Astrocyte (in vitro differentiated cells and primary cell): ENCODE measurements at places on chromosomes 11 and 22. TPM values are rescaled to one million over a fixed set of nuclear protein-coding genes. Genes with fewer than 3 reads are reported as not detected.

Gene INPP5J
- total RNA-seq = 3.0 and 3.3 TPM in 2 replicates

Gene ART5
- 4.1 and 8.3 TPM in 2 replicates for total RNA-seq

Gene TRIM66
- 7.3 and 8.8 TPM in 2 replicates for total RNA-seq

Gene PGGHG
- 22.9 and 25.1 TPM in 2 replicates for total RNA-seq

Gene TRPC6
- total RNA-seq = 0.07 and 0.17 TPM in 2 replicates

Gene CDC45
- 1.3 and 2.1 TPM in 2 replicates for total RNA-seq

Gene PDGFD
- 2.1 and 2.6 TPM in 2 replicates for total RNA-seq

- no peak for DNase-seq
- H3K36me3 ChIP-seq = peaks cover 14% of the 10 kb centered on the region
- no peaks in the 10 kb centered on the region for H3K27me3 ChIP-seq
- no peak overlapping the region for H3K4me3 ChIP-seq
- no peak overlapping the region for H3K27ac ChIP-seq
Observed at GRCh38 chr22:17096071-17096470, 11.3 kb downstream of the IL17RA start.

DNA sequence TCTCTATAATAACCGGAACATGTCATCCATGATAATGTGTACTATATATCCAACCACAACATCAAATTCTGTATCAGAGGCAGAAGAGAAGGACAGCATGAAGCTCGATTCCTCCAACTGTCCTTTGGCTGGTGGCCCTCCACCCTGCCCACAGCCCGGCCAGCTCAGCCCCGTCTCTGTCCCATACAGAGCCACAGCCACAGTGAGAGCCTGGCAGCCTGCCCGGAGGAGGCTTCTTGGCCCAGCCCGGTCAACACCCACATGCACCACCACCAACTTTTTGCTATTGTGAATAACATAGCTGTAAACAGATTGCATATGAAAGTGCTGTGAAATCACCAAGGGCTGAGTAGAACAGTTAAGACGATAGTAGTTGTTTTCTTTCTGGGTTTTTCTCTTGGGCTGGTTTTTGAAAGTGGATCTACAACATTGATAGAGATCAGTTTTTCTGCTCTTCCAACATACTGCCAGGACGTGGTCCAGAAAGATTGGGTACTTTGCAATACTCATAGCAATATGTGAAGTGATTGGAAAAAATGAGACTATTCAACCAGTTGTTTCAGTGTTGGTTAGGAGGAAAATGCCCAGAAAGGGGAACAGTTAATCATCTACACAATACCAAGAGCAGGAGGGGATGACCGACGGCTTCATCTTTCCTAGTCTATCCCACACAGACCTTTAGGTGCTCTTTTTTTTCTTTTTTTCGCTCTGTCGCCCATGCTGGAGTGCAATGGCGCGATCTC is 6.9 kb upstream of the TUBA8 start:
- H3K36me3 ChIP-seq = no peaks in the 10 kb centered on the region
- H3K4me1 ChIP-seq = peaks cover 3% of the 10 kb centered on the region
- no peak overlapping the region for H3K4me3 ChIP-seq
- H3K27ac ChIP-seq = no peak overlapping the region

GRCh38 chr11:120056301-120057027 is 81.4 kb downstream of the TRIM29 start:
- H3K36me3 ChIP-seq = no peaks in the 10 kb centered on the region
- no peak overlapping the region for H3K27ac ChIP-seq
- no peak overlapping the region for H3K4me3 ChIP-seq

- H3K27ac ChIP-seq = no peak overlapping the region
- no peaks in the 10 kb centered on the region for H3K27me3 ChIP-seq
- H3K4me3 ChIP-seq = no peak overlapping the region
- DNase-seq = peak; percentile 5
Observed at GRCh38 chr11:20647976-20648565, 21.3 kb upstream of the NELL1 start.

- H3K4me3 ChIP-seq = no peak overlapping the region
- DNase-seq = no peak
- H3K27me3 ChIP-seq = no peaks in the 10 kb centered on the region
- no peaks in the 10 kb centered on the region for H3K36me3 ChIP-seq
- H3K27ac ChIP-seq = no peak overlapping the region
Observed at GRCh38 chr22:28002181-28002700, 83.2 kb upstream of the PITPNB start.

GRCh38 chr11:72618803-72619202 is 55.4 kb downstream of the PDE2A start:
- H3K4me3 ChIP-seq = no peak overlapping the region
- no peaks in the 10 kb centered on the region for H3K4me1 ChIP-seq
- H3K36me3 ChIP-seq = no peaks in the 10 kb centered on the region
- H3K27me3 ChIP-seq = peaks cover 26% of the 10 kb centered on the region
- no peak overlapping the region for H3K27ac ChIP-seq

DNA sequence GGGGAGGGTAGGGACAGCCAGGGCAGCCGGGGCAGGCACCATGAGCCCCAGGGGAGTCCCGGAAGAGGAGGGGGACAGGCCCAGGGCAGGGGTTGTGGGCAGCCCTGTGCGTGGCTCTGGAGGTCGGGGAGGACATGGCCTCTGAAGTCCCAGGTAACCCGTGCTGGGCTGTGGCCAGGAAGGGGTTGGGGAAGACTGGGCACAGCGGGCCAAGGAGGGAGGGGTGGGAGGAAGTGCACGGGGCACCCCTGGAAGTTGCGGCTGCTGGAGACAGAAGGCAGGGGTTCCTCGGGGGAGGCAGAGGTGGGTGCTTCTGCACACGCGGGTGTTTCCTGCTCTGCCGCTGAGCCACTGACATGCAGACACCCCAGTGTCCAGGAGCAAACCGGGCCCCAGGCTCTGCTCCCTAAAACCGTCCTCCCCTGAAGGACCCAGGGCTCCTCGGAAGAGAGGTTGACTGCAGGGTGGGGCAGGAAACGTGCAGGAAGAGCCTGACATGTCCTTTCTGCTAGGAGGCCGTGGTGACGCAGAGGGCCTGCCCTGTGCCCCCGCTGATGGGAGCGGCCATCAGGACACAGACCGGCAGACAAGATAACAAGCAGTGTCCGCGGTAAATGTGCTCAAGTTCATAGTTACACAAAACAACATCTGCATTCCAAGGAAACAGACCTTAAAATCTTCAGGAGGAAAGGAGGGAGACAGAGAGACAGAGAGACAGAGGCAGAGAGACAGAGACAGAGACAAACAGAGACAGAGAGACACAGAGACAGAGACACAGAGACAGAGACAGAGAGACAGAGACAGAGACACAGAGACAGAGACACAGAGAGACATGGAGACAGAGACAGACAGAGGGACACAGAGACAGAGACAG is 5.7 kb downstream of the TNNI2 start:
- no peaks in the 10 kb centered on the region for H3K36me3 ChIP-seq
- H3K4me3 ChIP-seq = no peak overlapping the region
- DNase-seq = no peak
- H3K27ac ChIP-seq = no peak overlapping the region
- peaks cover 3% of the 10 kb centered on the region for H3K4me1 ChIP-seq
- H3K27me3 ChIP-seq = peaks cover 6% of the 10 kb centered on the region

DNA sequence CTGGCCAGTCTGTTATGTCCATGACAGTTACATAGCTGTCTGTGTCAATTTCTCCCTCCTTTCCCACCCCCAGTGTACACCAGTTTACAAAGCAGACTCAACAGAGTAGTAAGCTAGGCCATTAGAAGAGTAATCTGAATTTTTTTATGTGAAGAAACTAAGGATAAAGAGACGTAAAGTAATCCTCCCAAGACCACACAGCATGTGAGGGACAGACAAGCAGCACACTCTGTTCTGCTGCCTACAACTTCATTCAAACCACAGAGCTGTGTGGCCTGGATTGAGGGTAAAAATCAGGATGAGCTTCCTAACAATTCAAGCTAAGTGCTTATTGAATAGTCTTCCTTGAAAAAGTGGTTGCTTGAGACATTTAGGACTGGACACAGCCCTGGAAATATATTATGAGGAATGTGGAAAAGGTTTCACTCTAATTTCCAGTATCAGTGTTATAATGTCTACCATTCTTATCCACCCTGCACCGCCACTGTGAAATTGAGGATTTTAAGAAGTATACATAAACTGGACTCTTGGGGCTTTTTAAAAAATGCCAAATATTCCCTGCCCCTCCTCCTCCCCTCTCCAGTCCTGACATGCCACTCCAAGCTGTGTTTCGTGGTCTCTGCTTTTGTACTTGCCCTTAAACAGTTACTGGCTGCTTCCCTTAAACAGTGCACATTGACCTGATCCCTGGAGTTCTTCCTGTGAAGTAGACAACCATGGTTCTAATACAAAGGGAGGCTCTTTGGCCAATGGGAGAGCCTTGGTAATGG is 40.9 kb downstream of the EXT2 start:
- peak; percentile 16 for DNase-seq
- H3K36me3 ChIP-seq = no peaks in the 10 kb centered on the region
- H3K27me3 ChIP-seq = no peaks in the 10 kb centered on the region
- no peak overlapping the region for H3K4me3 ChIP-seq
- H3K27ac ChIP-seq = no peak overlapping the region
- H3K4me1 ChIP-seq = peaks cover 6% of the 10 kb centered on the region

GRCh38 chr11:82987997-82988396 is 83.7 kb downstream of the RAB30 start:
- no peak overlapping the region for H3K27ac ChIP-seq
- peaks cover 5% of the 10 kb centered on the region for H3K36me3 ChIP-seq
- H3K4me3 ChIP-seq = no peak overlapping the region

GRCh38 chr11:113805640-113806039 is 26.0 kb downstream of the CLDN25 start:
- no peaks in the 10 kb centered on the region for H3K4me1 ChIP-seq
- no peak for DNase-seq
- H3K4me3 ChIP-seq = no peak overlapping the region

GRCh38 chr11:65210361-65210731 is 28.6 kb downstream of the CAPN1 start:
- no peak for DNase-seq
- no peak overlapping the region for H3K4me3 ChIP-seq
- H3K36me3 ChIP-seq = peaks cover 13% of the 10 kb centered on the region

- no peak overlapping the region for H3K4me3 ChIP-seq
- H3K27ac ChIP-seq = no peak overlapping the region
- H3K27me3 ChIP-seq = no peaks in the 10 kb centered on the region
- no peak for DNase-seq
- H3K36me3 ChIP-seq = peaks cover 22% of the 10 kb centered on the region
Observed at GRCh38 chr22:36507518-36508010, 724 bp upstream of the FOXRED2 start.

DNA sequence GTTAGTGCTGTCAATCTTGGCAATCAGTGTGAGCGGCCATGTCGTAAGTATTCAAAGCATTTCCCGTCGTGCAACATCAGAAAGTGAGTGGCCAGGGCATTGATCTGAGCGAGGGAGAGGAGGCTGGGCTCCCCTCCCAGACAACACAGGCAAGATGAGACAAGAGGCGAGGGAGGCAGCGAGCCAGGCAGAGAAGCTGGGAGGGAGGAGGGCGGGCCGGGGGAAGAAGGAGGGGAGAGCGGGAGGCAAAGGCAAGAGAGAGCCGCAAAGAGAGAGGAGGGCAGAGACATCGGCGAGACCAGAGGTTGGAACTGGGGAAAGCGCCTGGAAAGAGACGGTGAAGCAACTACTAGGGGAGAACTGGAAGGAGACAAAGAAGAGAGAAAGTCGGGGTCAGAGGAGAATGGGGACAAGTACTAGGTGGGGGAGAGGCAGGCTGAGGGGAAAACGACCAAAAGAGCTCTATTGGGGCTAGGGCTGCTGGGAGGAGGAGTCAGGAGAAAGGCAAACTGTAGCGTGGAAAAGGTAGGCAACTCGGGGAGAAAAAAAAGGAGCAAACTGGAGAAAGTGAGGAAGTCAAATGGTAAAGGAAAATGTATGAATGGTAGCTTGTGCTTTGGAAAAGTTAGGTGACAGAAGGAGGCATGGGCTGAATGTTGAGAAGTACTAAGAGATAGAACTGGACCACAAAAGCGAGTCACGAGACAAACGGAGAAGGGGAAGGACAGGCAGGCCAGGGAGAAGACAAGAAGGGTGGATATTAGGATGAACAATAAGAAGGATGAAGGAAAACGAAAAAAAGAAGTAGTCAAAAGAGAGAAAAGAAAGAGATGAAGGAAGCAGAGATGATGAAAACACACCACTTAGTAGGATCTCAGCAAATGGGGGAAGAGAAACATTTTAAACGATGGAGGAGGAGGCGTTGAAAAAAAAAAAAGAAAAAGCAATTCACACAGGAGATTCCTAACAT is 130.5 kb upstream of the C11orf58 start:
- H3K27ac ChIP-seq = no peak overlapping the region
- peak; percentile 60 for DNase-seq
- H3K4me3 ChIP-seq = peak overlapping the region; percentile 71
- H3K4me1 ChIP-seq = peaks cover 10% of the 10 kb centered on the region
- H3K27me3 ChIP-seq = peaks cover 47% of the 10 kb centered on the region
